Activated naive CD8-positive, alpha-beta T cell treated with anti-CD3 and anti-CD28 coated beads, Interleukin-2, amount 10 ng/mL, durations not matched to agents 7 days and 5 days (primary cell): ENCODE measurements at places on chromosomes 12 and 14. TPM values are rescaled to one million over a fixed set of nuclear protein-coding genes. Genes with fewer than 3 reads are reported as not detected.

IAPP gene
- total RNA-seq, result not detected

TAS2R19 gene
- 2.2 TPM for total RNA-seq

MGST1 gene
- total RNA-seq, result 1.1 TPM

CCDC177 gene
- total RNA-seq, result not detected

SLC5A8 gene
- not detected for total RNA-seq

AKAP3 gene
- total RNA-seq, result 3.8 TPM

SLC39A2 gene
- 0.25 TPM for total RNA-seq

RNF212B gene
- not detected for total RNA-seq

CNTN1 gene
- not detected for total RNA-seq

SIX6 gene
- not detected for total RNA-seq

CARMIL3 gene
- total RNA-seq, result 0.91 TPM

DBX2 gene
- total RNA-seq, result not detected

LMNTD1 gene
- not detected for total RNA-seq

NTF3 gene
- not detected for total RNA-seq

TMEM229B gene
- 20.9 TPM for total RNA-seq

BAG5 gene
- 32.3 TPM for total RNA-seq

RAPGEF3 gene
- 1.1 TPM for total RNA-seq

RTL1 gene
- not detected for total RNA-seq

SOX5 gene
- total RNA-seq, result not detected

OVCH1 gene
- not detected for total RNA-seq

KLRG1 gene
- 14.4 TPM for total RNA-seq

RHOJ gene
- not detected for total RNA-seq

ADAMTS20 gene
- not detected for total RNA-seq

TMTC2 gene
- total RNA-seq, result 3.3 TPM

INF2 gene
- total RNA-seq, result 110 TPM
